ENCODE measurements at places on chromosomes 3 and 15. TPM values are rescaled to one million over a fixed set of nuclear protein-coding genes. Genes with fewer than 3 reads are reported as not detected.

STX19 gene
- total RNA-seq, result not detected

SV2B gene
- not detected for total RNA-seq

PIF1 gene
- total RNA-seq, result 9.7 TPM

DNA sequence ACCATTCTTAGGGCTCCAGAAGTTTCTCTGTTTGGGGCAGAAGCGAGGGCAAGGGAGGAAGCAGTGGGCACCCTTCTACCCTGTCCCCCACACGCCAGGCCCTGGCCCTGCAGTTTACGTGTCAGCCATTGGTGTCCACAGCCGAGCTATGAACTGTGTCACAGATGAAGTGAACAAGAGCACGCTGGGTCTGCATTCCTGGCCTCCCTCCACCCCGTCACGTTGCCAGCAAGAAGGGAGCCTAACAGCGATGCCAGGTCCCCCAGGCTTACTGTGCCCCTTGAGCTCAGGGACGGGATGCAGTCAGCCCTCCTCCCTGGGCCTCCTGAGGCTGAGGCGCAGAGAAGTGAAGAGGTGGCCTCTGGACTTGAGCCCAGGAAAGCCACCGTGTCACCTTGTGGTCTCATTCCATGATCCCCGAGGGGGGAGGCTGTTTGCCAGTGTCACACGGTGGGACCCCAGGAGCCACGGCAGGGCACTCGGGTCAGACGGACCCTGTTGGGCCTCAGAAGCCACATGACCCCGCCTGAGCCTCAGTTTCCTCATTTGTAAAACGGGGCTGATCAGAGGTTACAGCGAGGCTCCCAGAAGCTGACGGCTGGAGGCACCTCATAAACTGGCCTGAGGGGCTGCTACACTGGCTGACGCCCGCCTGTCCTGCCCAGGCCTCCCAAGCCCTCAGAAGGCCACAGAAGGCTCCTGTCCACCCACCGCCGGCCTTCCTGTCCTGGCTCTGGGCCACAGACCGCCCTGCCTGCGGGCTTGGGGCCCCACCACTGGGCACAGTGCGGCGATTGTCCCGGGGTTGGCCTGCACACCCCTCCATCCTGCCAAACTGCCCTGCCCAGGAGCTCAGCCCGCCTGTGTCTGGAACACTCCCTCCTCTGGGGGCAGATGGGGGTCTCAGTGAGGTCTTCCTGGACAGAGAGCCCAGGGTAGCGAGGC lies 18.6 kb downstream of the IQSEC1 start:
- no peak for DNase-seq

- peak; percentile 16 for DNase-seq
These were observed 5.6 kb downstream of the CTXND1 start for GRCh38 chr15:80246425-80246894.
